ENCODE measurements at places on chromosomes 3 and 15. TPM values are rescaled to one million over a fixed set of nuclear protein-coding genes. Genes with fewer than 3 reads are reported as not detected.
A peak's percentile ranks its signal among the peaks of the same experiment; 100 is the strongest.

DNA sequence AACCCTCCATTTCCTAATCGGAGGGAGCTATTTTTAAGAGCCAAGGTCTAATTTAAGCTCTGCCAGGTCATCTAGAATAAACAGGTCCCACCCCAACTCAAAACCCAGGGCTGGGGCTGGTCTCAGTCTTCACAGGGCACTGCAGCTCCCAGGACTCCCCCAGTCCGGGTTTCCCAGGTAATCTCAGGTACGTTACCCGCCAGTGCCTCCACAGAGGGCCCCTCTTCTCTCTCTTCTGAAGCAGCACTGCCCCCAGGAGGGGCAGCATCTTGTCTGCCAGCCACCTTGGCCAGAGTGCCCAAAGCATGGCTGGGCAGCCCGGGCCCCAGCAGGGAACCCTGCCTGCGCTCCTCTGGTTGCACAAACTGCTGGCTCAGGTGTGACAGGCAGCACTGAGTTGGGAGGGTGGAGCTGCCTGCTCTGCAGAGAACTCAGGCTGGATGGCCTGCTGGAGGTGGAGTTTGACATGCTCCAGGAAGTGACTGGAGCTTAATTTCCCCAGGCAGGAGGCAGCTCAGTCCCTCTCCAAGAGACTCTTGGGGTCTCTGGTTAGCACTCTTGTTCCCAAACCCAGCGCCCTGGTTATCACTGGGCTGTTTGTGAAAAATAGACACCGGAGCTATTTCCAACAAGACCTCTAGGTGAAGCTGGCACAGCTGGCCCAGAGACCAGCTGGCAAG, at the start of gene PLA2G4F:
Gene PLA2G4F (minus strand): TSS at position 394 of the 680 bp plus-strand sequence. CDS start 87 bp downstream, at position 307.
- H3K27ac ChIP-seq, result no peak within 1 kb of the TSS
- H3K36me3 ChIP-seq, result peaks cover 6% of the 10 kb centered on the region
- H3K27me3 ChIP-seq, result peaks cover 12% of the 10 kb centered on the region
- no peak for DNase-seq

DNA sequence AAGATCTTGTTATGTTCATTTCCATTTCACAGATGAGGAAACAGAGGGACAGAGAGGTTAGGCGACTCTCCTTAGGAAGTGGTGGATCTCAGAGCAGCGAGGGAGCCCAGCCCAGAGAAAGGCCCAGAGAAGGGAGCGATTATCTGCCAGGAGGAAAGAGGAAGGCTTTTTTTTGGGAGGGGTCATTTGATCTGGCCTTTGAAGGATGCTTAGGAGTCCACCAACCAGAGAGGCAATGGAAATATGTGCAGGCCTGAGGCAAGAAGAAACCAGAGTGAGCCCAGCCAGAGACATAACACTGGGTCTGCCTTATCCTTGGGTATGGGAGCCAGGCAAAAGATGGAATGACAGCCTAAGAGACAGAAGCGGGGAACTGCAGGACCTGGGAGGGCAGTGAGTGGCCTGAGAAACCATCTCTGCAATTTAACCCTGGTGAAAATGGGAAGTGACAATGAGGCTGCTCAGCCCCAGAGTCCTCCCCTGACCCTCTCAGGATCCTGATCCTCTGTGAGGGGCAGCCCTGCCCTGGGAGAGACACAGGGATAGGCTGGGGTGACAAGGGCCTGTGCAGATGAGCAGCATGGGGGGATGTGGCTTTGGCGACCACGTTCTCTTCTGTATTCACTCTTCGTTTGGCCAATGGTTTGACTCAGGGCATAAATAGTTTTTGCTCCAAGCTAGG, 163.2 kb downstream of the WNT7A start:
- H3K36me3 ChIP-seq, result no peaks in the 10 kb centered on the region
- H3K27me3 ChIP-seq, result peaks cover 2% of the 10 kb centered on the region
- DNase-seq, result no peak
- no peak overlapping the region for H3K4me3 ChIP-seq
- no peaks in the 10 kb centered on the region for H3K4me1 ChIP-seq
- no peak overlapping the region for H3K27ac ChIP-seq

- no peak overlapping the region for H3K4me3 ChIP-seq
- peaks cover 26% of the 10 kb centered on the region for H3K4me1 ChIP-seq
- H3K27ac ChIP-seq, result no peak overlapping the region
- H3K36me3 ChIP-seq, result no peaks in the 10 kb centered on the region
- DNase-seq, result no peak
- no peaks in the 10 kb centered on the region for H3K27me3 ChIP-seq
Observed at GRCh38 chr3:100988080-100988479, 5.1 kb downstream of the ABI3BP start.

GRCh38 chr15:84983294-84983693, 1.6 kb downstream of the PDE8A start:
- peaks cover 3% of the 10 kb centered on the region for H3K27me3 ChIP-seq
- H3K4me1 ChIP-seq, result peaks cover 52% of the 10 kb centered on the region
- DNase-seq, result no peak
- peak overlapping the region; percentile 90 for H3K27ac ChIP-seq
- H3K4me3 ChIP-seq, result peak overlapping the region; percentile 94

- H3K27me3 ChIP-seq, result no peaks in the 10 kb centered on the region
- H3K27ac ChIP-seq, result no peak overlapping the region
- no peaks in the 10 kb centered on the region for H3K36me3 ChIP-seq
Observed at GRCh38 chr3:52023860-52024764, 28.4 kb upstream of the RPL29 start.

- H3K4me3 ChIP-seq, result no peak overlapping the region
- no peaks in the 10 kb centered on the region for H3K36me3 ChIP-seq
- H3K27me3 ChIP-seq, result no peaks in the 10 kb centered on the region
- H3K27ac ChIP-seq, result no peak overlapping the region
Observed at GRCh38 chr3:160968761-160969160, 136.4 kb downstream of the B3GALNT1 start.

DNA sequence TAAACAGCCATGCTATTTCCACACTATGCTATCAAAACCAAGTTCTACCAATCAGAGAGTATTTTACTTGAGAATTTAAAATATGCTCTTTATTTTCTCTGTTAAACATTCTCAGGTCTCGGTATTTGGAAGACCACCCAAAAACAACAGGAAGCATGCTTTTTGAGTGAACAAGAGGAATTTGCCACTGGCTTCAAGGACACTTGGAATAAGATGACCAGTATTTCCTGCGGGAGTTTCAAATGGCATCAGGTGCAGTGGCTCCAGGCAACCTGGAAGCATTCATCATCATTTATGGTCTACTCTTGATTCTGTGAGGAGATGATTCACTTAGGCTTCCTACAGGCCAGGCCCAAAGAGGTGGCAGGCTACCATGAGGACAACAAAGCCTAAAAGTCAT, 305.7 kb upstream of the ATP11B start:
- H3K27me3 ChIP-seq, result no peaks in the 10 kb centered on the region
- H3K36me3 ChIP-seq, result no peaks in the 10 kb centered on the region
- no peaks in the 10 kb centered on the region for H3K4me1 ChIP-seq
- no peak for DNase-seq

- peaks cover 5% of the 10 kb centered on the region for H3K36me3 ChIP-seq
- no peak for DNase-seq
- H3K4me1 ChIP-seq, result peaks cover 28% of the 10 kb centered on the region
- H3K4me3 ChIP-seq, result no peak overlapping the region
- H3K27me3 ChIP-seq, result no peaks in the 10 kb centered on the region
- H3K27ac ChIP-seq, result no peak overlapping the region
Observed at GRCh38 chr3:11381563-11381962, 109.4 kb downstream of the ATG7 start.

- H3K4me1 ChIP-seq, result peaks cover 35% of the 10 kb centered on the region
- no peaks in the 10 kb centered on the region for H3K27me3 ChIP-seq
- H3K4me3 ChIP-seq, result no peak overlapping the region
- H3K36me3 ChIP-seq, result no peaks in the 10 kb centered on the region
Observed at GRCh38 chr3:43624619-43625305, 3.0 kb upstream of the ANO10 start.

GRCh38 chr15:41869770-41870688, 23.8 kb downstream of the SPTBN5 start:
- H3K4me3 ChIP-seq, result no peak overlapping the region
- no peak for DNase-seq
- peaks cover 12% of the 10 kb centered on the region for H3K4me1 ChIP-seq
- H3K27ac ChIP-seq, result peak overlapping the region; percentile 91
- no peaks in the 10 kb centered on the region for H3K36me3 ChIP-seq

DNA sequence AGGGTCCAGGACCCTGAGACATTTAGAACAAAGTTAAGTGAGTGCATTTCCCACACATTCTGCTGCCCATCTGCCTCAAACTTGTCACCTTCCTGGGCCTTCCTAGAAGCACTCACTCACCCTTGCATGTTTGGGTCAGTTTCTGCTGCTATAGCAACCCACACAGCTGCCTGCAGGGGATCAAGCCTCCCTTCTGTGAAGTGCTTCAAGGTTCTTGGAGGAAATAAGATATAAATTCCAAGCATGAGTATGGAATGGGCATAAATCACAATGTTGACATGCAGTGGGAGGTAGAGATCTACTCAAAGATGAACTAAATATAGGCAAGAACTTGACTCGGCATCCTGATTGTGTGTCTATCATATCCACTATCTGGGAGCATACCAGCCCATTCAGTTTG, 140.4 kb downstream of the SLC9A9 start:
- no peaks in the 10 kb centered on the region for H3K36me3 ChIP-seq
- no peaks in the 10 kb centered on the region for H3K4me1 ChIP-seq
- no peak overlapping the region for H3K4me3 ChIP-seq
- H3K27ac ChIP-seq, result no peak overlapping the region
- no peaks in the 10 kb centered on the region for H3K27me3 ChIP-seq
- no peak for DNase-seq

DNA sequence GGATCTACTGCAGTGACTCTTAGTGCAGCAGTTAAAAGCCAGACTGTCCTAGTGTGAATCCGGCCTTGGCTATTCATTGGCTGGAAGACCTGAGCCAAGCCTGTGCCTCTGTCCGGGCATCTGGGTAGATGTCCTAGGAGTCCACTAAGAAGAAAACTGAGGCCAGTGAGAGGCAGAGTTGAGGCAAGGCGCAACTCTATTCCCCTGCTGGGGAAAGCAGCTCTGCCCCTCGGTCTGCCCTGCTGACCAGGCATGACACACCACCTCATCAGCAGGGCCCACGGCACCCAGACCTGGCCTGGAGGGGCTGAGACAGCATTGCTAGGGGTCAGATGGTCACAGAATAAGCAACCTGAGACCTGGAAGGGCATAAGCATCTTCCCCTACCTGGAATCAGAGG, 46.7 kb upstream of the ABHD2 start:
- peaks cover 18% of the 10 kb centered on the region for H3K4me1 ChIP-seq
- H3K27me3 ChIP-seq, result peaks cover 19% of the 10 kb centered on the region

DNA sequence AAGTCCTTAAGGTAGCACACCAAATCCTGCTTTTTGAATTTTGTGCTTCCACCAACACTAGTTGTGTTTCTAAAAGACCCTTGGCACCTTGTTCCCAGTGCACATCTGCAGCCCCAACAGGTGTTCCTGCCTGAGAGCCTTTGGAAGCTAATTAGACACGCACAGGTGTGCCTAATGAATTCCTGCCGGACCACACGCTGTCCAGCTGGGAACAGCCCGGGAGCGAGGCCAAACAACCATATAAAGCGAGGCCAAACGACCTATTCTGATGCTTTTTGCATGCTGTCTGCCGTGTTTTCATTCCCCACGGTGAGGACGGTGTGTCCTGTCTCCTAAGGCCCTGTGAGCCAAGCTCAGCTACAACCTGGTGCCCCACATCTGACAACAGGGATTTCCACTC, 99.5 kb downstream of the ATG7 start:
- H3K4me3 ChIP-seq, result no peak overlapping the region
- DNase-seq, result no peak
- peaks cover 18% of the 10 kb centered on the region for H3K36me3 ChIP-seq

- DNase-seq, result no peak
- no peaks in the 10 kb centered on the region for H3K27me3 ChIP-seq
- H3K27ac ChIP-seq, result peak overlapping the region; percentile 52
- H3K36me3 ChIP-seq, result no peaks in the 10 kb centered on the region
Observed at GRCh38 chr15:63523306-63523990, 19.1 kb downstream of the USP3 start.

- no peak overlapping the region for H3K4me3 ChIP-seq
- no peak for DNase-seq
- H3K27ac ChIP-seq, result no peak overlapping the region
- H3K36me3 ChIP-seq, result no peaks in the 10 kb centered on the region
- peaks cover 12% of the 10 kb centered on the region for H3K27me3 ChIP-seq
Observed at GRCh38 chr15:29309139-29309538, 39.5 kb upstream of the NSMCE3 start.

- no peaks in the 10 kb centered on the region for H3K27me3 ChIP-seq
- H3K36me3 ChIP-seq, result peaks cover 14% of the 10 kb centered on the region
- H3K4me3 ChIP-seq, result no peak overlapping the region
- DNase-seq, result no peak
Observed at GRCh38 chr3:146739203-146739671, 134.1 kb upstream of the PLSCR5 start.

- no peaks in the 10 kb centered on the region for H3K36me3 ChIP-seq
- peaks cover 4% of the 10 kb centered on the region for H3K27me3 ChIP-seq
- peaks cover 10% of the 10 kb centered on the region for H3K4me1 ChIP-seq
Observed at GRCh38 chr15:57866149-57866736, 159.7 kb downstream of the POLR2M start.

GRCh38 chr15:77356305-77356704, 63.6 kb downstream of the PEAK1 start:
- peaks cover 11% of the 10 kb centered on the region for H3K36me3 ChIP-seq
- H3K27me3 ChIP-seq, result no peaks in the 10 kb centered on the region
- DNase-seq, result no peak
- no peak overlapping the region for H3K4me3 ChIP-seq
- peaks cover 38% of the 10 kb centered on the region for H3K4me1 ChIP-seq
- H3K27ac ChIP-seq, result no peak overlapping the region

DNA sequence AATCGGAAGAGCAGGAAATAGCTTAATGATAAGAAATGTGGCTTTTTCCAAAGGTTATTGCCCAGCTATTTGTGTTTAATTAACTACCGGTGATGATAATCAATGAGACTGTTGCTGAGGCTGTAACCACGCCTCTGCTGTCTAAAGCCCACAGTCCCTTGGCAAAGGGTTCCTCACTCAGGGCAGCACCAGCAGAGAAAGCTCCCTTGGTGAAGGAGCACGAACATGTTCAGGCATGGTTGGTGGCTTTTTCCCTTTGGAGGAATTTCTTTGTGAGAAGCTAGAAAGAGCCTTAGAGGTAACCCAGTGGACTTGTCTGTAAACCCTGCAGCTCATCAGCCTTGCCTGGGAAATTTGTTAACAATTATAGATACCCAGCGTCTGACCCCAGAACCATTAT, 7.5 kb upstream of the ST6GAL1 start:
- H3K4me3 ChIP-seq, result no peak overlapping the region
- H3K4me1 ChIP-seq, result no peaks in the 10 kb centered on the region
- peaks cover 9% of the 10 kb centered on the region for H3K27me3 ChIP-seq
- no peak overlapping the region for H3K27ac ChIP-seq

Gene PAK6
- total RNA-seq, result not detected

Gene DAZL
- total RNA-seq, result not detected

Gene DPPA2
- total RNA-seq, result not detected

Gene UBA3
- 56.4 TPM for total RNA-seq

Gene SNX22
- 0.07 TPM for total RNA-seq

Gene SLC12A1
- not detected for total RNA-seq

Gene DNAH1
- total RNA-seq, result 1.7 TPM

Gene PTH1R
- total RNA-seq, result 0.35 TPM

Gene CHRNA7
- total RNA-seq, result not detected

Measured in HFFc6 (cell line).